T-helper 1 cell (primary cell): ENCODE measurements at places on chromosomes 12 and 14.

DNA sequence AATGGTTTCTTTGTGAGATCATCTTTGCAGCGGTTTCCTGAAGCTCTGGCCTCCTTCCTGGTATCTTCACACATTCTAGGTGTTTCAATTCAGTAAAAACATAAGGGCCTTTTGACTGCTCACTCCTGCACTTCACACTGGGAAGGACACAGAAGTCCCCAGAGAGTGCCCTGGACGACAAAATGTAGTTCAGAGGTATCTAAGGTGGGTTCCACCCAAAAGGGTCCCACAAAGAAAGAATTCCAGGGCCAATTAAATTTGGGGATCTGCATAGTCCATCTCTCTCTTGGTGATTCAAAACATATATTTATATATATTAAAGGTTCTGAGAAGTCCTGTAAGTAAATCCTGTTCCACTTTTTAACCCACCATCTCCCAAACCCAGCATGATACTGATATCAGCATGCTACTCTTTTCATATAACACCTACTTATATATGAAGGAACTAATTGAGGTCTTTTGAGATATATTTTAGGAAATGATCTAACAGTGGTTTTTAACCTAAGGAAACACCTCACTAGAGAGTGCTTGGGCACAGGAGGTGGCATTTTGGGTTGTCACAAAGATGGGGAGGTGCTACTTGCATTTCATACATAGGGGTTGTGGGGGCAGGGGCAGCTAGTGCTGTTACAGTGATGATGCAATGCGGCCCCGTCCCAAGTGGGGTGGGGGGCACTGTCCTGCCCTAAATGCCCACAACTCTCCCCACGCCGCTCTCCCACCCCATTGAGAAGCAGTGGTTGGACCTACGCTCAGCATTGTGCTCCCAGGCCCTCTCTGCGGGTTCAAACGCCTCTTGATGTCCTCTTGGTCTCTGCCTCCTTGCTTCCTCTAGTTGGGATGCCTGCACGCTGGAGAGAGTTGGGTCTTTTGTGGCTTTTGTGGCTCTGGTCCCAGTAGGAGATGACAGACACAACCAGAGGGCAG is 109.4 kb downstream of the ARF6 start:
- peak; percentile 50 for DNase-seq

DNA sequence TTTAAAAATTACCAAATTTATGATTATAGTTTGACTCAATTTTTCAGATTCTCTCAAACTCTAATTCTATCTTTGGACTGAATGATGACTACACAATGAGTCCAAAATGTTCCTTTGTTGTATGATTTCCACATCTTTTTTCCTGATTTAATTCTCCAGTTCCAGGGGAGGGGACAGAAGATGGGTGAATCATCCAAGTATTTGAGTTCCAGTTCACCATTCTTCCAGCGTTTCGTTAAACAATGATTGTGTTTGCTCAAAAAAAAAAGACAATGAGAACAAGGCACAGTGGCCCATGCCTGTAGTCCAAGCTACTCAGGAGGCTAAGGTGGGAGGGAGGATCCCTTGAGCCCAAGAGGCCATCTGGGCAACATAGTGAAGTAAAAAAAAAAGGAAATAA is 23.8 kb downstream of the BAZ1A start:
- no peak for DNase-seq

- DNase-seq: no peak
These were observed 473.9 kb downstream of the TRHDE start for GRCh38 chr12:72746048-72746447.

- DNase-seq: no peak
These were observed 56.7 kb downstream of the FAM222A start for GRCh38 chr12:109770104-109770860.

- no peak for DNase-seq
These were observed 68.9 kb downstream of the BCL11B start for GRCh38 chr14:99203080-99203479.

- no peak for DNase-seq
These were observed 134.0 kb upstream of the DYRK2 start for GRCh38 chr12:67514502-67514901.

DNA sequence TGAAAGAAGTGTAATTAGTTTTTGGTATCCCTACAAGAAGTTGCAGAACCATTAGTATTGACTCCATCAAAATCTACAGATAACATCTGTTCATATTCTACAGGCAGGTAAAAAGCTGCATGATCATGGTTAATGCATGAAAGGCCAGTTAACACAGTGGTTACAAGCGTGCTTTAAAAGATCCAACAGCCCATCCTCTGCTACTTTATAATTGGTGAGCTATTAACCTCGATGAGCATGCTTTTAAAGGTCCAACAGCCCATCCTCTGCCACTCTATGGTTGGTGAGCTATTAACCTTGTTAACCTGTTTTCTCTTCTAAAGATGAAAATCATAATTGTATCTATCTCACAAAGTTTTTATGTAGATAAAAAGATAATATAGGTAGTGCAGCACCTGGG is 289.3 kb downstream of the DUSP6 start:
- no peak for DNase-seq

DNA sequence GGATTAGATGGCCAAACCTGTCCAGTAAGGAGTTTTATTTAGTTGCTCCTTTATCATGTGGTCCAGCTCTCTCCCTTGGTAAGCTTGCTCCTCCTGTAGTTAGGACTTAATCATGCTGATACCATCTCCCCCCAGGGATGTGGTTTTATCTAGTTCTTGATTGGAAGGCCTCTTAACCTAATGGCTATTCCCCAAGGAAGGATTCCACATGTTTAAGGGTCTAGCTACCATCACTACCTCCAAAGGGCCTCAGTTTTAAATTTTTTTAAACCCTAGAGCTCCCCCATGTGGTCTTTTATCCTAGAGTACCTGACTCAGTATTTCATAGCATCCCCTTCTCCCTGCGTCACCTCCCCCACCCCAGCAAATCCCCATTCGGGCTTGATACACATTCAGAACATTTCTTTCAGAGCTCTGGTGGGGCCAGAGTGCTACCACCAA is 22.5 kb downstream of the MAP3K12 start:
- no peak for DNase-seq

DNA sequence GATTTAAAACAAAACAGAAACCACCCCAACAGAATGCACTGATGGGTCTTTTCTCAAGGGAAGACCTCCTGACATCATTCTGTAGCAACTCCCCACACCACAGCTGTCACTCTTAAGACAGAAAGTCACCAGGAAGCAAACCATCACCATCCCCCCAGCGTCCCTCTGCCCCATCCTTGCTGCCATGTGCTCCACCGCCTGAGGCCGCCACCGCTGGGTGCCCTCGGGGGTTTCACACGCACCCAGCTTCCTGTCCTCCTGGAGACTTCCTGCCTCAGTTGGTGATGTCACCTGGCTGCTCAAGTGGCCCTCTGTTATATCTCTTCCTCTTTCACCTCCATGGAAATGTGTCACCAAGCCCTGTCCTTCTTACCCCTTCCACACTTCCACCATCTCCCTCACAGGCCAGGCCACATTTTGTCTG is 71.4 kb upstream of the GPR68 start:
- DNase-seq: peak; percentile 98

GRCh38 chr12:116490471-116490870 is 68.7 kb upstream of the MAP1LC3B2 start:
- no peak for DNase-seq

DNA sequence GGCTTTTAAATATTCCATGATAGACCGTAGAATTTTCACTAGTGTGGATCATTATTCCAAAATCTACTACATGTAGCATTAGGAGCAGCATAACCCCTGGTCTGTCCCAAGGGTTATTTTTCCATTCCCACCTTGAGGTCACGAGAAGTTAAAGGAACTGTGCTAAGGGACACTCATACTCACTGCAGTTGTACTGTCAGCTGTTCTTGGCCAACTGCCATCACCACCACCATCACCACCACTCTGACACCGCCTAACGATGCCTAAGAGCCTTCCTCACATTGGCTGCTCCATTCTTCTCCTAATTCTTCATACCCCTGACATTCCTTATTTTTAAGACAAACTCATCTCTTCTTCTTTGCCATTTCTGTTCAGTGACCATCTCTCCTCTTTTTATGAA is 13.4 kb upstream of the PTGDR start:
- no peak for DNase-seq

- DNase-seq: no peak
These were observed 42.5 kb downstream of the TPH2 start for GRCh38 chr12:71981149-71981548.

GRCh38 chr12:49969027-49969426 is 3.7 kb upstream of the AQP6 start:
- no peak for DNase-seq

DNA sequence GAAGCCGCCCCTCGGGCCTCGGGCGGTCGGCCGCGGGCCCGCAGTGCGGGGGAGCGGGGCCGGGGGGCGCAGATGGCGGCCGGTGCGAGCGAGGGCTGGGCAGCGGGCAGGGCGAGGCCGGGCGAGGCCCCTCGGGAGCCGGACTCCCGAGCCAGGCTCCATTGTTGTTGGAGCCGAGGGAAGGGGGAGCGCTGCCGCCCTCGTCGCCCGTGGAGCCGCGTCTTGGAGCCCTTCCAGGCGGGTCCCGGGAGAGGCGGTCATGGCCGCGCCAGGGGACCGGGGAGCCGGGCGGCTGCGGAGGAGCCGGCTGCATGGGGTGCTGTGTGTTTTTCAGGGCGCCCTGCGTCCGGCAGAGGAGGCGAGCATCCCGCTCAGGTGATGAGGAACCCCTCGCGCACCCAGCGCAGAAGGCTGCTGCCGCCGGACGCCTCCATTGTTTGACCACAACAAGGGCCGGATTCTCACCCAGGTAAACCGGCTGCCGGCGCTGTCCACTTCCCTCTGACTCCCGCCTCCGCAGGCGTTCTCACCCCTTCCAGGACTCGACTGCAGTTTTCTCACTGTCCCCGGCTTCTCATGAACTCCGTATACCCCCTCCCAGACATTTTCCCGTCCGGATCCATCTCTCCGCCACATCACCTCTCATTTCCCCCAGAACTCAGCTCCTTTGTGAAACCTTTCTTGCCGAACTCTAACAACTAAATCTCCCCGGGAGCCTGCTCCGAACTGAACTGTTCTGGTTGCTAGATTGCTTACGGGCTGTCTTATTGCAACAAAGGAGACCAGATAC is 732 bp downstream of the ZNF664 start:
- DNase-seq: peak; percentile 13

GRCh38 chr14:97218691-97219430 is 421.7 kb downstream of the VRK1 start:
- DNase-seq: no peak

GRCh38 chr14:33524244-33524643 is 426.6 kb downstream of the EGLN3 start:
- no peak for DNase-seq

- no peak for DNase-seq
These were observed 8.2 kb upstream of the RESF1 start for GRCh38 chr12:31951008-31951407.

GRCh38 chr12:59181196-59181777 is 261.0 kb upstream of the LRIG3 start:
- DNase-seq: no peak

DNA sequence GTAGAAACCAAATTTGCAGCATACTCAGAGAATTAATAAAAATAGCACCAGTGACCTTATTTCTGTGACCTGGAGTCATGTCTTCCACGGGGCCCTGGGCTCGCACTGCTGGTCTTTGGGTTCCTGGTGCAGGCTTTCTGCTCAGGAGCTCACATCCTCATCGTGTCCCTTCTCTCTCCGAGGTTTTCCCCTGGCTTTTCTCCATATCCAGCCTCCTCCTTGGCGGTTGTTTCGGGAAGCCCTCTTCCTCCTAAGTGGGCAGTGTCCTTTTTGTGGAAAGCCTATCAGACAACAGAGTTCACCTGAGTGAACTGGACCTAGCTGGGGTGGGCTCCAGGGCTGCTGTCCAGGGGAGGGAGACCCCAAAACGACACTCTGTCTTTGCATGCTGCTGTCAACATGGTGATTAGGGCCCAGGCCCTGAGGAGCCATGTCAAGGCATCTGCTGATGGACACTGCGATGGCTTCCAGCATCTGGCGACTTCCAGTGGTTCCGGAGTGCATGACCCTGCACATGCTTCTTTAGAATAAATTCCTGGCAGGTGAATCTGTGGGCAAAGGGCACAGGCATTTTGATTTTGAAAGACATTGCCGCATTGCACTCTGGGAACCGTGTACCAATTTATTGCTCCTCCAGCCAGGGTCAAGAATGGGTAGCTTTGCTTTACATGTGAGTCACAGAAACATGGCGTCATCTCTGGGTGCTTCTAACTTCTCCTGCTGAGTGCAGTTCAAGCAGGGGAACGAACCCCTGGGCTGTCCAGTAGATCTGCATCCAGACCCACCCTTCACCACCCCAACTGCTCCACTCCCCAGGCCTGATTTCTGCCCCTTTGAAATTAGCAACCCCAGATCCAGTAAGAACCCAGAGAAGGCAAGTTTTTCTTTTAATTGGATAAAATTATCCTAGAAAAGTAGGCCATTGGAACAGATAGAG is 136.8 kb downstream of the ADGRD1 start:
- no peak for DNase-seq

GRCh38 chr12:97751704-97752103 is 289.1 kb downstream of the RMST start:
- DNase-seq: no peak

DNA sequence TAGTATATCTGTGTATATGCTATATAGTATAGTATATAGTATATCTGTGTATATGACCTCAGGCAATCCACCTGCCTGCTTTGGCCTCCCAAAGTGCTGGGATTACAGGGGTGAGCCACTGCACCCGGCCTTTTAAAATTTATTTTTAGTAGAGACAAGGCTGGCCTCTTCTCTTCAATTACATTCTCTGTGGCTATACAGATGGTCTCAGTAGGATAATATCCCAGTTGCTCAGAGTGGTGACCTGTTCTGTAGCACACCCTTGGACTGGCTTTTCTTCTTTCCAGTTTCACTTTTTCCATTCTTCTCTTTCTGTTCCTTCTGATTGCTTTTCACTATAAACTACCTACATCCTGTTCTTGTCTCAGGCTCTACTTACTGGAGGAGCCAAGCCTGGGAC is 3.1 kb upstream of the NFATC4 start:
- DNase-seq: no peak

DNA sequence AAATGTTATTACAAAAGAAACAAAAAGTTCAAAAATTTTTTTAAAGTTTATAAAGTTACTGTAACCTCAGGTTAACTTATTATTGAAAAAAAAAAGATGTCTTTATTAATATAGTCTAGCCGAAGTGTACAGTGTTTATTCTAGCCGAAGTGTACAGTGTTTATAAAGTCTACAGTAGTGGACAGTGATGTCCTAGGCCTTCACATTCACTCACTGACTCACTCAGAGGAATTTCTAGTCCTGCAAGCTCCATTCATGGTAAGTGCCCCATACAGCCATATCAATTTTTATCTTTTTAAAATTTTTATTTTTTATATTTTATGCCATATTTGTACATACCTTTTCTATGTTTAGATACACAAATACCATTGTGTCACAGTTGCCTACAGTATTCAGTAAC is 10.4 kb downstream of the ATG2B start:
- no peak for DNase-seq

GRCh38 chr14:90660865-90661570 is 155.2 kb downstream of the TTC7B start:
- no peak for DNase-seq

GRCh38 chr14:97731800-97732199 is 934.6 kb downstream of the VRK1 start:
- no peak for DNase-seq

- DNase-seq: no peak
These were observed 93.8 kb upstream of the MAP1LC3B2 start for GRCh38 chr12:116465407-116465806.

- no peak for DNase-seq
These were observed 2.8 kb downstream of the FBXL14 start for GRCh38 chr12:1591543-1591942.

GRCh38 chr12:45553204-45553603 is 176.3 kb upstream of the ARID2 start:
- no peak for DNase-seq

- DNase-seq: no peak
These were observed 499 bp downstream of the TOGARAM1 start for GRCh38 chr14:44962334-44963043.
